ENCODE measurements at places on chromosomes 4 and X.

DNA sequence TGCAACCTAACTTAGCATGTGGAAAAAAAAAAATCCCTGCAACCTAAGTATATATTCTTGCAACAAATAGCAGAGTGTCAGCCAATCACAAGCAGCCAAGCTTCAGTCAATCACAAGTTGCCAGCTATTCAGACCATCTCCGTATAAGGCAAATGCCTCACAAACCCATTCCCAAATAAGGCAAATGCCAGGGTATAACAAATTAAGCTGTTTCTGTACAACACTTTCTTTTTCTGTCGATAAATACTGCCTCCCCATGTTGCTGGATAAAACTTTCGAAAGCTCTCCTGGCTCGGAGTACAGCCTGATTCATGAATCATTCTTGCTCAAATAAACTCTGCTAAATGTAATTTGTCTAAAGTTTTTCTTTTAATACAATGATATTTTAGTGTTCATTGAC lies 460.7 kb upstream of the SMIM31 start:
- DNase-seq: no peak

- no peak for DNase-seq
Observed at GRCh38 chrX:40012868-40013265, 84.9 kb downstream of the BCOR start.

- no peak for DNase-seq
Observed at GRCh38 chrX:134747006-134747405, 88.7 kb upstream of the PLAC1 start.

GRCh38 chr4:163649557-163650091 lies 155.1 kb downstream of the TMA16 start:
- no peak for DNase-seq

GRCh38 chr4:166506051-166506450 lies 633.0 kb downstream of the TLL1 start:
- no peak for DNase-seq

DNA sequence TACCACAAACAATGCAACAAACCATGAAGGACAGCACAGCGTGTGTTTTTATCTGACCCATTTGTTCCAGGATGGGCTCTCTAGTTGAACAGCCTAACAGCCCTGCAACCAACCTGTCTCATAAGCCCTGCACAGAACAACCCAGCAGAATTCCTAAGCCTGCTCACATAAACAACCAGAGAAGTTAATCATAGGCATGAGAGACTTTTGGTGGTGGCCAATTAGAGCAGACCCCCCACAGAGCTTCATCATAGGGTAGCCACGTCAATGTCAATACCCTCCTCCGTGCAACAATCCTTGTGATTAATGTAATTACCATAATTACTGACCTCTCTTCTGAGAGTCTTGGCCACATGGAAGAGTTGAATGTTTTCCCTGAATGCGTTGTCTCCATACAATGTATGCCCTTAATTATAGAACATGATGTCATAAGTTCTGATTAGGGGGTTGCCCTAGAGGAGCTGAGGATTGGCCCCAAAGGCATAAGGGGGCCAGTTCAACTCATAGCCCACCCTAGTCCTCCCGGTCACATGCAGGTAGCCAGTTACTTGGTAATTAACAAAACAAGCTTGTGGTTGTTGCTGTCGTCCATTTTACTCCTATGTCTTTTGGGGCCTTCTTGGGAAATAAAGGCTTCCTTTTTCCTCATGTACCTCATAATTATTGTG lies 92.7 kb downstream of the SYNPO2 start:
- DNase-seq: no peak

DNA sequence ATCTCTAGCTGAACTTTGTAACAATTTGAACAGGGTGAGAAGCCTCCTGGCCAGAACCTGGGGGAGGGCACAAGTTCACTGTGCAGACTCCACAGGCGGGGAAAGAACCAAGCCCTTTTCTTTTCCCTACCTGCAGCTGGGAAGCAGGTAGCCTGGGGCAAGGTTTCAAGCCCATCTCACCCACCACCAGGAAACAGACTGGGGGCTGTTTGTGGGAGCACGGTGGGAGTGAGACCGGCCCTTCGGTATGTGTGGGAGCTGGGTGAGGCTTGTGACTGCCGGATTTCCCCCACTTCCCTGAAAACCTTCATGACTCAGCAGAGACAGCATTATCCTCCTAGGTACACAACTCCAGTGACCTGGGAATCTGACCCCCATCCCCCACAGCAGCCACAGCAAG lies 211.7 kb downstream of the ZNF674 start:
- DNase-seq: no peak

DNA sequence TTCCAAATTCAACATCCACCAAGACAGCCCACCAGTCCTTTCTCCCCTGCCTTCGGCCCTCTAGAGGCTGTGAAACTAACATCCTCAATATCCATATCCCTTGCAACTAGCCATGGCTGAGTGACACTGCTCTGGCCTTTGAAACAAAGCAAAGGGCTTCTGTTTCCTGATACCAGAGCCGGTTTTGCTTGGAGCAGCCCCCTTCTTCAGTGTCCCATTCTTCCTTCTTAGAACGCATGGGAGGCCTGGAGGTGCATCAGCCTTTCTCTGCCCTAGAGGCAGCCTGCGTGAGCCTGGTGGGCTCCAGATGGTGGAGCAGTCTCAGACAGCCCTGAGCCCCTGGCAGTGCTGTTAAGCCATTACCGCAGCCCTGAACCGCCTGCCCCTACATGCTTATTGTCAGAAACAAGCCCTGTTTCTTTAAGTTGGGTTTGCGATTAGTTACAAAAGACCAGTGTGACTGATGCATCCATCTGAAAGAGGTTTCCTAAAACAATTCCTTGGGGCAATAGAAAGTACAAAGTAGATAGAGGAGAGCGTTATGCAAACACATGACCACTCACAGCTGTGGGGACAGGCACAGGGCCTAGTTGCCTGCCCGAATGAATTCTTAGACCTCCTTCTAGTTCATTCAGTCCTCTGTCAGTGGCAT lies 74.1 kb downstream of the EVC start:
- DNase-seq: no peak

DNA sequence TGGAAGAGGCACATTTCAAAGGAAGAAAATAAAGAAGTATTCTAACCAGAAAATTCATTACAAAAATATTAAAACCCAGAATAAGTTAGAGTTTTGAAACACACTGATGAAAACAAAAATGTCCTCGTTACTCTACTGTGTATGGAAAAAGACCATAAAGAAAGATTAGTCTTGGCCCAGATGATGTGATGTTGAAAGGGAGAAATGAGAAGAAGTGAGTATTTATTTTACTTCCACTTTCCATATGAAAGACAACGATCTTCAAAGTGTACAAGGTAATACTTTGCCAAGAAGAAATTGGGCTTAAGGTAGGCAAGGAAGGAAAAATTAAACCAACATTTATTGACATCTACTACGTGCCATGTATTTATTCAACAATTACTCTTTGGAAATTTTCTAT lies 48.6 kb upstream of the EMCN start:
- DNase-seq: no peak
